ENCODE measurements at places on chromosomes 11 and 22.

- no peak for DNase-seq
These were observed 33.1 kb upstream of the PAMR1 start for GRCh38 chr11:35558513-35558912.

GRCh38 chr11:88555018-88555828 lies 217.7 kb upstream of the CTSC start:
- DNase-seq: no peak

GRCh38 chr11:102177974-102178631 lies 67.9 kb downstream of the YAP1 start:
- DNase-seq: no peak

DNA sequence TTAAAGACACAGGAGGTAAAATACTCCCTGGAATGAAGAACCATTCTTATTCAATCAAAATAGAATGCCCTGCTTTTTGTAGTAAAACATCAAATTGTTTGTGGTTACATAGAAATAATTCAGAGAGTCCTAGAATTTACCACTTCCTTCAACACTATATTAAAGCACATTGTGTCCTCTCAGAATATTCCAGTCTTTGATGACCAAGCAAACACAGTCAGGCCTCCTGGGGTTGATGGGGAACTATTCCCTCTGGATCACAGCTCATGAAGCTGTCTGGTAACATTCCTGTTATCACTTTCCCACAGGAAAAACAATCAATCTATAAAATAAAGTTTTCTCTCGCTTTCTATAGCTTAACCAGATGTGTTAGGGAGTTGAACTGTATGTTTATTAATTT lies 389.3 kb downstream of the KCNA4 start:
- no peak for DNase-seq

GRCh38 chr22:45903355-45904135 lies 73.4 kb downstream of the WNT7B start:
- no peak for DNase-seq

- DNase-seq: no peak
These were observed 11.3 kb downstream of the TRIM29 start for GRCh38 chr11:120126620-120127019.

GRCh38 chr11:128040603-128041002 lies 546.8 kb downstream of the ETS1 start:
- no peak for DNase-seq

DNA sequence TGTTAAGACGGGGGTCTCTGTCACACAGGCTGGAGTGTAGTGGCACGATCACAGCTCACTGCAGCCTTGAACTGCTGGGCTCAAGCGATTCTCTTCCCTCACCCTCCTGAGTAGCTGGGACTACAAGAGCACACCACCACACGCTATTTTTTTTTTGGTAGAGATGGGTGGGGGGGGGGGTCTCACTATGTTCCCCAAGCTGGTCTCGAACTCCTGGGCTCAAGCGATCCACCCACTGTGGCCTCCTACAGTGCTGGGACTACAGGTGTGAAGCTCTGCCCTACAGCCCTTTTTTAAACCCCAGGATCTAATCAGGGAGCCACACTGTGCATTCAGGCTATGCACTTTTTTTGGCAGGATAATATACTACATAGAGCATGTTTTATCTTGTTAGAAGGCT lies 1.4 kb upstream of the DHCR7 start:
- no peak for DNase-seq

- DNase-seq: no peak
These were observed 327.1 kb downstream of the FAM181B start for GRCh38 chr11:82406611-82407010.

- no peak for DNase-seq
These were observed 1.8 kb downstream of the CELF1 start for GRCh38 chr11:47551086-47551485.

DNA sequence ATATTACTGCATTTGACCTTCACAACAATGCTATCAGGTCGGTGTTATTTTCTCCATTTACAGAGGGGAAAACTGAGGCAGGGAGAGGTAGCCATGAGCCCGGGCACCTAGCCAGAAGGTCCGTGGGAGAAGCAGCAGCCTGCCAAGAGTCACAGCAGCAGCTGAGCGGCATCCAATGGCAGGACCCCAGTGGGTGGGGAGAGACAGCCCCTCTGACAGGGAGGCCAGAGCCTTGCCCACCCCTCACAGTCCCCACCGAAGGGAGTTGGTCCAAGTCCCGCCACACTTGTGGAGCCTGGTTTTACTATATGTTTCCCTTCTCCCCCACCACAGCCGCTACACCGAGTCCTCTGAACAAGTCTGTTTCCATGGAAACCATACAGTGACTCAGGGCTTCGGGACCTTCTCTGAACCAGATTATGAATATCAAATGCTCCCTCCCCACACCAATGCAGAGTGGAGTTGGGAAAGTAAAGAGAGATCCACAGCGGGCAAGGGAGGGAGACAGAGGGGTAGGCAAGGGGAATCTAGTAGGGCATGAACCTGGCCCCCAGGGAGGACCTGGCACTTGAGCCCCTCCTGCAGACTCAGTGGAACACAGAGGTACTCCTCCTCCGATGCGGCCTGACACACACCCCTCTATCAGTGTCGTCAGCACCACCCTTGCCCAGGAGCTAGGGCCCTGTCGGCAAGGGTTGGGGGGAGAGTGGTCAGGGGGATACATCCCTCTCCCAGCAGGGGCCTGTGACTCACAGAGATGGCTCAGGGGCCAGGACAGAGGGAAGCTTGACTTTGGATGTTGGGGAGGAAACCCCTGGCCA lies 2.5 kb downstream of the CHST1 start:
- DNase-seq: no peak

DNA sequence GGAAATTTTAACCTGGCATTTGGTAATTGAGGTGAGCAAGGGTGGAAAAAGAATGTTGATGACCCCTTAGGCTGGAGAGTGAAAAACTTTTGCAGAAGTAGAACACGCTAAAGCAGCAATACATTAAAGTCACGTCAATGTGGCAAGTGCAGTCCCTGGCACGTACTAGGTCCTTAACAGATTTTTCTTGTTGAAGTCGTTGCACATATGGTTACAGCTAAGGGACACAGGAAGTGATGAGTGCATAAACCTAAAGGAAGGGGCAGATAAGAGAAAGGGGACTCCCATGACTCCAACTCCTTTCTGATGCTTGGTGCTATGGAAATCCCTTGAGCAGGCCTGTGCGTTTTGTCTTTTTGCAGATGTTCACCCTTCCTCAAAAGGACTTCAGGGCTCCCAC lies 1.2 kb downstream of the ACCS start:
- no peak for DNase-seq

DNA sequence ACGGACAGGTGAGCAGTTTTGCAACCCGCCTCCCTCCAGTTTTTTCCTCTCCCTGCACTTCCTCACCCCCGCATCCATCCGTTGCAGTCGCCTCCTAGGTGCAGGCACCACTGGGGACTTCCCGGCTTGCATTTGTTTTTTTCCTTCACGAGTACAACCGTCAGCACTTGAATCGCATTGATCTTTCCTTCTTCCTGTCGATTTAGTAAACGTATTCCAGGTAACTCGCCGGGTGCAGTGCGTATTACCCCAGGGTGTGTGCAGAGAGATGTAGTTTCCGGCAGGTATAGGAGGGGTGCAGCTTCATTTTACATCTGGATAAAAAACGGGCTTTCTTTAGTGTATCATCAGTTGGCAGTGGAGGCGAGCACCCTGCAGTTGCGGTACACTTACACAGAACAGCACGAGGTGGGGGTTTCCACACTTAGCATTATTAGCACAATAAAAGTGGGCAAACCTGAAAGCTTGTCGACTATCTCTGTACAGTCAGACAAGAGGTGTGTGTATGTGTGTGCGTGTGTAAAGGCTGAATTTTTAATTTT lies at the start of gene SORL1-AS1:
Gene SORL1-AS1 (minus strand): TSS at position 359 of the 542 bp plus-strand sequence.
- no peak for DNase-seq

- no peak for DNase-seq
These were observed 469.9 kb downstream of the MN1 start for GRCh38 chr22:27331526-27332281.

- no peak for DNase-seq
These were observed 536.5 kb downstream of the NTM start for GRCh38 chr11:131906963-131907362.

- DNase-seq: no peak
These were observed 110.8 kb upstream of the CD82 start for GRCh38 chr11:44454666-44455065.

DNA sequence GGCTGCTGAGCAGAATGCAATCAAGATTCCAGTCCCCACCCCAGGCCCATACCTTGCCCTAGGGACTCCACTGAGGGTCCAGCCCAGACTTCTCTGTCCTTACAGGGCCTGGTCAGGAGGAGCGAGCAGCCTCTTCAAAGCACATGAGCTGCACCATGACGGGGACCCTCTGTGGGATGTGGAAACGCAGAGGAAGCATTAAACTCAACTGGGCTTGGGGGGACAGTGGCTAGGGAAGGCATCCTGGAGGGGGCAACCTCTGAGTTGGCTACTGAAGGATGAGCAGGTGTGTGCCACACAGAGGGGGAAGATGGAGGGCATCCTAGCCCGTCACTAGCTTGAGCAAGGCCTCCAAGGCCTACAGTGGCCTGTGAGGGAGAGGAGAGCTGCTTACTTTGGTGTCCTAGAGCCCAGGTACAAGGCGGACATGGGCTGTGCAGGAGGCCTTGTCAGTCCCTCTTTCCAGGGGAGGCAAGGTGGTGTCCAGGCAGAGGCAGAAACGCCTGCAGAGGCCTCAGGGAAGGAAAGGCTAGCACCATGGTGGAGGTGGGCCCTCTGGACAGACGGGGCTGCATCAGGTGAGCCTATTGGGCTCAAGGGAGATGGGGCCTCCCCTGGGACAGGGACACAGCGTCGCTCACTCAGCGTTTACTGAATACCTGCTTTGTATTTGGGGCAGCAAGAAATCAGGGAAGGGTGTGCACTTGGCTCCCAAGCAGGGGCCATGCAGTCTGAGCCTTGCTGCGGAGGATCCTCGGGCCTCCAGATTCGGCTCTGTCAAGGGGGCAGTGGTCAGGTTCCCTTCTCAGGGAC lies 14.3 kb downstream of the TTC38 start:
- DNase-seq: no peak

- DNase-seq: no peak
These were observed 58.7 kb upstream of the FDX1 start for GRCh38 chr11:110371084-110371483.

GRCh38 chr11:41536021-41536568 lies 76.6 kb upstream of the LRRC4C start:
- no peak for DNase-seq

- DNase-seq: no peak
These were observed 20.5 kb upstream of the GRIA4 start for GRCh38 chr11:105589346-105589745.

- DNase-seq: no peak
These were observed 327 bp upstream of the MED17 start for GRCh38 chr11:93783765-93784144.

DNA sequence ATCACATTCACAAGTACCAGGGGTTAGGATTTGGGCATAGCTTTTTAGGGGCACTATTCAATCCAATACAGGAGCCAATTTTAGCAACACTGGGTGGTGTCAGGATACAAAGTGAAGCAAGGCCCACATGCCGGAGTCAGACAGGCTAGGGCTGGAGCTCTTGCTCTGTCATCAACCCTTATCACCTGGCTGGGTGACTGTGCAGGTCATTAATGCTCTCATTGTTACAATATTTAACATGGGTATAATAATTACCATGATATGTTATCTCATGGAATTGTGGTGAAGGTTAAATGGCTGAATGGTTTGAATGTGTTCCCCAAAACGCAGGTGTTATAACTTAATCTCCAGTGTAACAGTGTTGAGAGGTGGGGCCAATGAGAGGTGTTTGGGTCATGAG lies 143.3 kb upstream of the THY1 start:
- DNase-seq: no peak

DNA sequence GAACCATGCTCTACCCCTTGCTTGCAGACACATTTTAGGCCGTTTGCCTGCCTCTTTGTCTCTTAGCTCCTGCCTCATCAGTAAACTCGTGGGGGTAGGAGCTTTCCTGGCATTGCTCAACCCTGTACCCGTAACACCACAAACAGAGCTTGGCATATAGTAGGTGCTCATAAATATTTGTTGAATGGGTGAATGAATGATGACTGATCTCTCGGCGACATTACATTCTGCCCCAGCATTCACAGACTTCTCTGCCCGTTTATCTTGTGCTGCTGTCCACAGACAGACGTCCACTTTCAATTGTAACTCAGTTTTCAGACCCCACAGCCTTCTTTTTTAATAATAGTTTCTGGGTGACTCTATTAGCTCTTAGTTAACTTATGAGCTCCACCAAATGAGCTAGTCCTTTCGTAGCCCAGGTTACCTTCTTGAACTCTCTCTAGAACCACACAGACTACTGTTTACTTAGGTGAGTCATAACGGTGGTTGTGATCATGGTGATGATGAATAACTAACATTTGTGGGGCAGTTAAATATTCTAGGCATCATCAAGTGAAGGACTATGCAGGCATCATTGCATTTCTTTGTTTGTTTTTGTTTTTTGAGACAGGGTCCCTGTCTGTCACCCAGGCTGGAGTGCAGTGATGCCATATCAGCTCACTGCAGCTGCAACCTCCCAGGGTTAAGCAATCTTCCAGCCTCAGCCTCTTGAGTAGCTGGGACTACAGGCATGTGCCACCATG lies 188.4 kb downstream of the ADAMTS15 start:
- DNase-seq: no peak

DNA sequence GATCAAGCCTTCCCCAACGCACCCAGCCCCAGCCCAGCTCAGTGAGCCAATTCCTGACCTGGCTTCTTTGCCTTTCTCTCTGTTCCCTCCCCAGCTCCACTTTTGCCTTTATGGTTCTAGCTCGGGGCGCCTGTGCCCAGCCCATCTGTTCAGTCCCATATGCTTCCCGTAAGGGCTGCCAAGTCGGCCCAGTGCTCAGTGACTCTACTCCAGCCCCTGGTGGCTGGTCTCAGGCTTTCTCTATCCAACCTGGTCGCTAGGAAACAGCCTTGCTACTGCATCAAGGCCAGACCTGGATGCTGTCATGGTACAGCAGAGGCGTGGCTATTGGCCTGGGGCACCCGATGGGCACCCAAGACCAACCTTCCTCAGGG lies 178.0 kb downstream of the DSCAML1 start:
- peak; percentile 63 for DNase-seq

DNA sequence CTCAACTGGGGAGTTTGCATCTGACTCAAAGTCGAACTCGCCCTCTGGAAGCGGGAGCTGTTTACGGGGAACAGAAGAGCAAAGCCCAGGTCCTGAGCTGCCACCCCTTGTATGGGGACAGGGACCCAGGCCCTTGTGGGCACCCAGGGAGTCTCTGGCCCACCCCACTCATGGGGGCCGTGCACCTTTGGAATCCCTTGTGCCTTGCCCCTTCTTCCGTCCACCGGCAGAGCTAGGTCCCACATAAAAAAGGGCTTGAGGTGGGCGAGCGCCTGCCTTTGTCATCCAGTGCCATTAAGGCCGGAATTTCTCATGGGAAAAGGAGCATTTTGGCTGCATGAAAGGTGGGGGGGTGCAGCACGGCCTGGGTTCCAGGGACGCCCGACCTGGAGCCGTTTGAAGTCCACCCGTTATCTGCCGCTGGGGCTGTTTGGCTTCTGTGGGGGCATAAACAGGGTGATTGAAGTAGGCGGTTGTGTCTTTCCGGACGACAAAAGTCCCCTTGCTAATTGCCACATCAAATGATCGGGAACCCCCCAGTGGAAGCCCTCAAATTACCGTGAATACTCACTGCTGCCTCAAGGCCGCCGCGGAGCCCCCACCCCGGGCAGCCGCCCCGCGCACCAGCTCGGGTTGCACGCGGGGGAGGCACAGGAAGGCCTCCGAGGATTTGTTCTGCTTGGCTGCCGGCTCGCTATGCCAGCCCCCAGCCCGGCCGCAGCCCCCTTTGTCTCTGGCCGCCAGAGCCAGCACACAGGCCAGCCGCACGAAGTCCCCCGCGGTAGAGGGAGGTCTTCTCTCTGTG lies 49.0 kb upstream of the FGF3 start:
- no peak for DNase-seq

Measured in NCI-H1930 (cell line).